ENCODE measurements at places on chromosomes 16 and 17.

DNA sequence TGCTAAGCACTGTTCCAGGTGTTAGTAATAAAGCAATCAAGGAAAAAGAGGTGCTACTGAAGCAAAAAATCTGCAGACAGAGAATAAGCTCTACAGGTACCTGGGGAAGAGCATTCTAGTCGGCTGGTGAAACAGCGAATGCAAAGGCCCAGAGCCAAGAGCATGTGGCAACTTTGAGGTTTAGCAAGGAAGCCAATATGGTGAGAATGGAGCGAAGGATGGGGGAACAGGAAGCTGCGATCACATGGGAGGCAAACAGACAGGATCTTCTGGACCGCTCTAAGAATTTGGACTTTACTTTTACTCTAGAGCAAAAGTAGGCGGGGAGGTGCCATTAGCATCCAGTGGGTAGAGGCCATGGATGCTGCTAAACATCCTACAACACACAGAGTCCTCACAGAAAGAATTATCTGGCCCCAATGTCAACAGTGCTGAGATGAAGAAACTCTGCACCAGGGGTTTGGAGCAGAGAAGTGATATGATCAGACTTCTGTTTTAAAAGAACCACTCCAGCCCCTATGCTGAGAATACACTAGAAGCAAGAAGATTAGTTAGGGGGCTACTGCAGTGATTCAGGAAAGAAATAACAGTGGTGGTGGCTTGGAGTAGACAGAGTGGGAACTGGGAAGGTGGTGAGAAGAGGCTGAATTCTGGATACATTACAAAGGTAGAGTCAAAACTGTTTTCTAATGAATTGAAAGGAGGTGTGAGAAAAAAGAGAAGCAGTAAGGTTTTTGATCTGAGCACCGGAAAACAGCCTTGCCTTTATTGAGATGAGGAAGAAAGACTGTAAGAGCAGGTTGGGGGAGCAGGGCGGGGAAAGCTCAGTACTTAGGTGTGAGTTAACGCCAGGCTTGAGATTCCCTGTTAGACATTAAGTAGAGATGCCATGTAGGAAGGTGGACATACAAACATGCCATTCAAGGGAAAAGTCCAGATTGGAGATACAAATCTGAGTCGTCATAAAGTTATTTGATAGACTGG, 11.0 kb downstream of the EFTUD2 start:
- DNase-seq = no peak

DNA sequence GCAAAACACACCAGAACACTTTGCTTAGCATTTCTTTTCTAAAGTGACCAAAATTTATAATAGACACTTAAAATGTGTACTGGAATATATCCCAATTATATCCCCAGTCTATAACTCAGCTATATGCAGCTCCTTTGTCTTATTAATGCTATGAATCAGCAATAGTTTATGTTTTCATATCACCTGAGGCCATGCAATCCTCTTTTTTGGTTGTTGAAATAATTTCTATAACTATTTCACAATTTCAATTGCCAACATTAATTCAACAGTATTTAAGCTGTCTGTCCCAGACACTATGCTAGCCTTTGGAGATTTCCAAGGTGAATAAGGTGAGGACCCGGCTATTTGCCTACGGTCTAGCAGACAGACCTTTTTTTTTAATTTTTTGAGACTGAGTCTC, 17.2 kb upstream of the BMERB1 start:
- DNase-seq = no peak

DNA sequence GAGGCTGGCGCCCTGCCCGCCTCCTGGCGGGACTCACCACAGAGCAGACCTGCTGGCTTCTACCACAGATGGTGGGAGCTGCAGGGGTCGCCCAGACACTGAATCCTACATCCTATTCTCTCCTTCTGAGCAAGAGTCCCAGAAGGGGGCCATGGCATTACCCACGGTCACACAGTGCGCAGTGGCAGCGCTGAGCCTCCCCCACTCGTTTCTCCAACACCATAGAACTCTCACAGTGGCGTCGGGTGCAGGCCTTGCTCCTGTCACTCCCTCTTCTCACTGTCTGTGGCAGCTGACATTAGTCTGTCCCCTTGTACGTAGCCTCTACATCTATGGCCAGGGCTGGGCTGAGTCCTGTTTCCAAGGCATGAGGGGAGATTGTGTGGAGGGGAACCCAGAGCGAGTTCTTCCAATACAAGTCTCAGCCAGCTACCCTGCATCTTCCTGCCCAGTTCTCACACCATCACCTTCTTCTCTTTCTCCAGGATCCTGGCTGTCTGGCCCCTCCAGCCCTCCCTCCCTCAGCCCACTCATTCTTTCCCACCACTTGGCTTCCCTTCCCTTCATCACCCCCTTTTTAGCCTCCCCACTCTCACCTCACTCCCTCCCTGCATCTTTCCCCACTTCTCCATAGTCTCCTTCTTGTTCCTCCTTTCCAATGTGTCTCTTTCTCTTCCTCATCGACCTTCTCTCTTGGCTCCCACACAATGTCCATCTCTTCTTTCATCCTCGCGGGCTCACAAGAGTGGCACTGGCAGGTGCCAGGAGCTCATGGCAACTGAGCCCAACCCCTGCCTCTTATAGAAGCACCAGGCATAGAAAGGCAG, 5.9 kb downstream of the UBTF start:
- DNase-seq = no peak

DNA sequence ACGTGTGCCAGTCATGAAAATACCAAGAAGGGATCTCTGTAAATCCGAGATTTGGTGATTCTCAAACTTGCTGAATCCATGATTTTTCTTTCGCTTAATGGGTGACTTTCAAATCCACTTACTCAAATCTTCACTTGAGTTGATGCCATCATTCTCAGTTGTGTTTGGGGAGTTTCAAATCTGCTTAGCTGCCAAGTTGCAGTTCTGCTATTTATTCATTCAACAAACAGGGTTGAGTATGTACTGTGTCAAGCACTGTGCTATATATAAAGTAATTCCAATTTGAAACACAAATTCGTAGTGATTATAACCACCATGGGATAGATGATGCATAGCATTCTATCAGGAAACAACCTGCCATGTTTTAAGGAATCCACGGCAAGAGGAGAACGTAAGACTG, 394.3 kb downstream of the CDH13 start:
- DNase-seq = no peak

GRCh38 chr17:74776990-74777389, 845 bp upstream of the NAT9 start:
- no peak for DNase-seq

DNA sequence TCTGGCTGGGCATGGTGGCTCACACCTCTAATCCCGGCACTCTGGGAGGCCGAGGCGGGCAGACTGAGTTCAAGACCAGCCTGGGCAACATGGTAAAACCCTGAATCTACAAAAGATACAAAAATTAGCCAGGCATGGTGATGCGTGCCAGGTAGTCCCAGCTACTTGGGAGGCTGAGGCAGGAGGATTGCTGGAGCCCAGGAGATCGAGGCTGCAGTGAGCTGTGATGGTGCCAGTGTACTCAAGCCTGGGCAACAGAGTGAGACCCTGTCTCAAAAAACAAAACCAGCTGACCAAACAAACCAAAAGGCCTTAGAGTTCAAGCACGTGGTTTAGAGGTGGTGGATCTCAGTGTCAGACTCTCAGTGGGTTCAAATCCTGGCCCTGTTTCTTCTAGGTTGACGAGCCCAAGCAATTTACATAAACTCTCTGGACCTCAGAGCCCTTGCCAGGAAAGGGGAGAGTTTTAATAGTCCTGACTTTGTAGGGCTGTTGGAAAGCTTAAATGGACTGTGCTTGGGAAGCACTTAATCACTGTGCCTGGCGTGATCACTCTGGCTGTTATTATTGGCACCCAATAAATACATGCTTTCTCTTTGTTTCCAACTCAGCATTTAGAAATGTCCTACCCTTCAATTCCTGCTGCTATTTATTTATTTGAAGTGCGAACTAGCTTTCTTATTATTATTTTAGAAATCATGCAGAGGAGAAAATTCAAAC, 44.7 kb downstream of the ABCC1 start:
- DNase-seq = no peak
